AG10803 (cell line): ENCODE measurements at places on chromosomes 16 and 17.
A peak's percentile ranks its signal among the peaks of the same experiment; 100 is the strongest.

DNA sequence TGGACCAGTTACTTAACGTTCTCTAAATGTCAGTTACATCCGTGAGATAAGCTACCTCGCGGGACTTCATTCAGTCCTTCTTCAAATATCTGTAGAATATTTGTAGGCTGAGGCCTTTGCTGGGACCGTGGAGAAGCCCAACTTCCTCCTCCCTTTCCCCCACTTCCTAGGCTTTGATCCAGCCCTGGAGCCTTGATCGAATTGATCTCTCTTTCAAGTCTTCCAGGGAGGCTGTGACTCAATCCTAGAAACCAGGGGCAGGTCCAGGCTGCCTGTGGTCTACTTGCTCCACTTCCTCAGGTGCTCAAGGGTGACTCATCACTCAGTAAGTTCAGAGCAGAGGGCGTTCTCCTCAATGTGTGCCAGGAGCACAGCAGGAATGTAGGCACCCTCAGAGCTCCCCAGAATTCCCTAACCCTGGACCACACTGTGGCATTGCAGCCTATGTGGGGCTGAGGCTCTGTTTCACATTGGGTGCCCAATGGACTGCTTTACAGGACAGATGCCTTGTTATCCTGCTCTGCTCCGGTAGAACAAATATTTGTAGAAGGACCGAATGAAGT, 11.2 kb upstream of the CEP20 start:
- peak; percentile 84 for DNase-seq

- no peak for DNase-seq
Measured at GRCh38 chr17:58375256-58375655, 23.3 kb upstream of the SUPT4H1 start.

GRCh38 chr17:56020369-56020768, 132.9 kb upstream of the ANKFN1 start:
- DNase-seq = no peak

- no peak for DNase-seq
Measured at GRCh38 chr16:67803894-67804293, 2.5 kb downstream of the RANBP10 start.

DNA sequence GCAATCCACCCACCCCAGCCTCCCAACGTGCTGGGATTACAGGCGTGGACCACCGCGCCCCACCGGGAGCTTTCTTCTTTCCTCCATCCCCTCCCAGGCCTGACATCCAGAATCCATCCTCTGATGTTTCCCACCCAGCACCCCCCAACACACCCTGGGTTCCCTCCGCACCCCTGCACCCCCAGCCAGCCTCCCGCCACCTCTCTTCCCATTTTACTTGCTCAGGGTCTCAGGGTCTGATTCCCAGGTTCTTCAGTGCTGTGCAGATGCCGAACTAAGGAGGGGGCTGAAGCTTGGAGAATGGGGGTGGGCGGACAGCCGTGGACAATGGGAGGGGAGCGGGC, 225 bp downstream of the ASGR1 start:
- DNase-seq = no peak

DNA sequence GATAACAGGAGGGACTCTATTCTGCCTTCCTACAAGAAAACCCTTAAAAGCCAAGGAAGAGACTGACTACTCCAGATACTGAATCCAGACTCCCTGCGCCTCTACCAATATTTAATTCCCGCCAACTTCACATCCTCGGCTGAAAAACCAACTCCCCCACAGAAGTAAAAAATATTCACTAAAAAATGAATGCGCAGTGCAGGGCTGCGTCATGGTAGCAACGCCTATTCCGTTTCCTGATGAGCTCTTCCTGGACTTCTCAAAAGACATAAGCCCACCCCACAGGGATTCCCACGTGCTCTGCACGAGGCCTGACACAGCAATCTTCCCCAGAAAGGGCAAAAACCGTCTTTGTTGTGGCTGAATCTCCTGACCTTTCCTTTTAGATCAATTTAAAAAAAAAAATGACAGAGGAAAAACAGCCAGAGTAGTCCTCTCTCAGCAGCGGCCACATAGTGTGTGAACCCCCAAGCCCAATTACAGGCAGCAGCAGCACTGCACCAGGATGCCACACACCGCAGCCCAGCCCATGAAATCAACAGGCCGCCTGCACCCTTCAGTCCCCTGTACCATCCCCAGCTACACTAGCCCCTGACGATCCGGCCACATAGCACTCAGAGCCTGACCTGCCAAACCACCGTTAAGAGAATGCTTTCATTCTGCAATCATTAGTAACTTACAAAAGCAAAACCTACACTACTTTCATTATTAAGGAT, 23.9 kb downstream of the KLHDC4 start:
- DNase-seq = no peak
